Naive B cell (primary cell): ENCODE measurements at places on chromosomes 16 and 17.

- no peak overlapping the region for H3K27ac ChIP-seq
- peaks cover 38% of the 10 kb centered on the region for H3K4me1 ChIP-seq
- no peak for DNase-seq
- H3K4me3 ChIP-seq = no peak overlapping the region
- H3K36me3 ChIP-seq = peaks cover 6% of the 10 kb centered on the region
Observed at GRCh38 chr17:64001763-64002529, 3.8 kb downstream of the PRR29 start.

GRCh38 chr16:83701494-83701893, 106.3 kb upstream of the HSBP1 start:
- no peaks in the 10 kb centered on the region for H3K36me3 ChIP-seq
- peaks cover 29% of the 10 kb centered on the region for H3K27me3 ChIP-seq
- H3K27ac ChIP-seq = no peak overlapping the region
- no peak overlapping the region for H3K4me3 ChIP-seq
- H3K4me1 ChIP-seq = no peaks in the 10 kb centered on the region
- DNase-seq = no peak

DNA sequence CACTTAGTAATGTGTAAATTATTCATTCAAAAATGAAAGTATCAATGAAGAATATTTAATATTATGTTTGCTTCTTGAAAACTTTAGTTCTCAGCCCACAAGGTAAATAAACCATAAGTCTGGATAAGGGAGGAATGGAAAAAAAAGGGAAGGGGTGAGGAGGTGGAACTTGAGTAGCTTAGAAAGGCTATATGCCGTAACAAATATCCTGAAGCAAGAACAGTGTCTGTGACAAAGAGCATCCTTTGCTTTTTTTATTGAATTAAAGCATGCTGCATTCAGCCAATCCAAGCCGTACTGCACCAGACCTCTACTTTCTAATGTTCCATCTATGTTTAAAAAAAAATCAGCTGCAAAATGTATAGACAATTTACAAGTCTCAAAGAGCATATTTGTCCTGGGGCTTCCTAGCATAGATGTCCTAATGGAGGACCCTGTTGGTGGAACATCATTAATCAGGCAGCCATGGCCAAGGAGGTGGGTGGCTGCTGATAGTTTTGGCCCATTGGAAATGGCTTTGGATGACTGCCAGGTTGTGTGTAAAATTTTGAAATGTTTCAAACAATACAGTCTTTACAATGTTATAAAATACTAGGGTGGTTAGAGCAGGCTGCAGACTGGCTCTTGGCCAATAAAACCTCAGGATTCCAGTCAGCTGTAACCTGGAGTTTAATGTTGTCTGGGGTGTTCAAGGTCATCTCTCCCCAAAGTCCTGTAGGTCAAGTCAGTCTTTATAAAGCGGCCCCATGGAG, 895.8 kb upstream of the SOX9 start:
- H3K27ac ChIP-seq = no peak overlapping the region
- DNase-seq = no peak
- no peaks in the 10 kb centered on the region for H3K4me1 ChIP-seq
- H3K4me3 ChIP-seq = no peak overlapping the region
- no peaks in the 10 kb centered on the region for H3K36me3 ChIP-seq

DNA sequence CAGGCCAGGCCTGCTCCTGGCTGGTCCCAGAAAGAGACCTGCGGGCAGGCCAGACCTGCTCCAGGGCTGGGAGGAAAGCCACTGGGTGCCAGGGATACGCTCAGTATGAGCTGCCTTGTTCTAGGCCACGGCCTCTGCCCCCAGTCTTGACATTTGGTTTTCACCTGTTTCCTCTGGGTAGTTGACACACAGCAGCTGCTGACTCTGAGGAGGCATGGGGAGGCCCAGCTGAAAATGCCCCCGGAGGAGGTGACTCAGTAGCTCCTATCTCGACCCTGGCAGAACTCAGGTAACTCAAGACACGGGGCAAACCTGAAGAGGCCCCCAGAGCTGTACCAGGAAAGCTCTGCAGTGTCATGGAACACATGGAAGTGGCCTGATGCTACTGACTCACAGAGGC, 13.9 kb upstream of the ADGRG1 start:
- no peak for DNase-seq
- no peak overlapping the region for H3K27ac ChIP-seq
- no peaks in the 10 kb centered on the region for H3K36me3 ChIP-seq
- no peak overlapping the region for H3K4me3 ChIP-seq
- H3K27me3 ChIP-seq = no peaks in the 10 kb centered on the region

DNA sequence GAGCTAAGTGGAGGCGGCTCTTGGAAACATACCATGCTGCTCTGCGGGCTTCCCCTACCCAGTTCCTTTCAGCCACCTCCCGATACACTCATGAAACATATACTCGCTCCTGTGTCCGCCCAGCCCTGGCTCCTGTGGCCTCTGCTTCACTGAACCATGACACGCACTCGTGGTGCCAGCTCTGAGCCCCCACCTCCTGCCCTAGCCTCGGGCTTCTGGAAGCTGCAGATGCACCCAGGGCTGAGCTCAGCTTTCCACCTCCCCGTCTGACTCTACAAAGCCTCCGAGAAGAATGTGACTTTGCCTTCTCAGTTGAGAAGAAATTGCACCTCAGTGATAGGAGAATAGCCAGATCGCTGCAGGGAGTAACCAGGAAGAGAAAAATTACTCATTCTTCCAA, 11.0 kb downstream of the CALB2 start:
- no peaks in the 10 kb centered on the region for H3K4me1 ChIP-seq
- DNase-seq = no peak
- no peak overlapping the region for H3K27ac ChIP-seq
- no peaks in the 10 kb centered on the region for H3K36me3 ChIP-seq
- H3K27me3 ChIP-seq = peaks cover 54% of the 10 kb centered on the region
- H3K4me3 ChIP-seq = no peak overlapping the region

DNA sequence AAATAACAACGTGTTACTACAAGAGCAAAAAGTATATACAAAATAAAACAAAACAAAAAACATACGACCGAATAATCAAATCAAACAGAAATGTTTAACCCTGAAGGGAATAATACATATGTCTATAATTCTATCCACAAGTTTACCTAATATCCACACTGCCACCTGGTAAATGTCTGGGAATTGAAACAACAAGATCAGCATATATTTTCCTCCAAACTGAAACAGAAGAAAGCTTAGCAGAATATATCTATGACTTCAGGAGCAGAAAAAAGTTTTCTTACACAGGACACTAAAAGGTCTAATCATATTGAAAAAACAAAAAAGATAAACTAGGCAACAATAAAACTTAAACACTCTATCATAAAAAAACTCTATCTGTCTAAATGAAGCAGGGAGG, 404.0 kb downstream of the CDH11 start:
- DNase-seq = no peak
- no peak overlapping the region for H3K27ac ChIP-seq
- no peak overlapping the region for H3K4me3 ChIP-seq
- H3K4me1 ChIP-seq = no peaks in the 10 kb centered on the region
- no peaks in the 10 kb centered on the region for H3K27me3 ChIP-seq

DNA sequence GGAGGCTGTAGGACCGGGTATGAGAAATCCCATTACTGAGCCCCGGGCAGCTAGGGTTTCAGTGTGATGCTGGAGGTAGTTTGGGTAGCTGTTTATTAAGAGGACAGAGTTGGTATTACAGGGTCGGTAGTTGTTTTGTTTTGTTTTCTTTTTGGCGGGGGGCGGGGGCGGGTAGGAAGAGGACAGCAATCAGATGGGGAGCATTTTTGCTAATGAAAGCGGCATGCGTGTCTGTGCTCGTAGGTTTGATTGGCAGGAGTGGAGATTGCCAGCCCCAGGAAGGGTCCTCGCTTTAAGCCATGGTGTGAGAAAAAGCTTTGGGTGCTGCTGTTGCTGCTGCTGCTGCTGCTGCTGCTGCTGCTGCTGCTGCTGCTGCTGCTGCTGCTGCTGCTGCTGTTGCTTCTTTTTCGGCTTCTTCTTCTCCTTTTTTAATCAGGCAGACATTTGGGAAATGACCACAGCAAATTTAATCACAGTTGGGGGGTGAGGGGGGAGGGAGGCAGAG, 498.5 kb upstream of the ZFHX3 start:
- H3K27ac ChIP-seq = no peak overlapping the region
- no peak overlapping the region for H3K4me3 ChIP-seq
- no peak for DNase-seq
- peaks cover 74% of the 10 kb centered on the region for H3K27me3 ChIP-seq
- H3K4me1 ChIP-seq = peaks cover 2% of the 10 kb centered on the region

DNA sequence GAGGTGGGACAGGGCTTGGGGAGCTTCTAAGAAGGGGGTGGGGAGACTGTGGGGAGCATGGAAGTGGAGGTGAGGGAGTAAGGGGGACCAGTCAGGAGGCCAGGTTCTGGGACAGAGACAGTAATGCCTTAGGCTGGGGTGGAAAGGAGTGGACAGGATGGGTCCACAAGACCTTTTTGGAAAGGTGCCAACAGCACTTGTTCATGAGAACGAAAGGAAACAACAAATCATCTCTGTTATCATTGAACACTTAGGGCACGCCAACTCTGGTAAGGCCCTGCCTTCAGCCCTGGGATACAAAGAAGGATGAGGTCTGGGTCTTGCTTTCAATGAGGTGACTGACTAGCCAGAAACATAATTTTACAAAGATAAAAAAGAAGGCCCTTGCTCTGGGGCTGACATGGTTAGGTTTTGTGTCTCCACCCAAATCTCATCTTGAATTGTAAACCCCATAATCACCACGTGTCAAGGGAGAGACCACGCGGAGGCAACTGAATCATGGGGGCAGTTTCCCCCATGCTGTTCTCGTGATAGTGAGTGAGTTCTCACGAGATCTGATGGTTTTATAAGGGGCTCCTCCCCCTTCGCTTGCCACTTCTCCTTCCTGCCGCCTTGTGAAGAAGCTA, 113.8 kb downstream of the SLC39A11 start:
- H3K4me3 ChIP-seq = no peak overlapping the region
- no peak for DNase-seq
- H3K27me3 ChIP-seq = no peaks in the 10 kb centered on the region
- H3K4me1 ChIP-seq = peaks cover 23% of the 10 kb centered on the region

DNA sequence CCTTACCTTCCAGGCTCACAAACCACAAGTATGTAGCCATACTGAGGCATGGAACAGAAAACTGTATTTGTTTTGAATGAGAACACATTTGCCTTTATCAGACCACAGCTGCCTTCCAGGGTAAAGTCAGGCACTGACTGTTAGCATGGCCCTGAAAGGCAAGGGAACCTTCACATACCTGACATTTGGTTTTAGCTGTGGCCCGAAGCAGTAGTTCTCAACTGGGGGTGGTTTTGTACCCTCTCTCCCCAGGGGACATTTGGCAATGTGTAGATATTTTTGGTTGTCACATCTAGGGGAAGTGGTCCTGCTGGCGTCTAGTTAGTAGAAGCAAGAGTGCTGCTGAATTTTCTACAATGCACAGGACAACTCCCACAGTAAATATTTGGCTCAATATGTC, 9.2 kb downstream of the HERPUD1 start:
- H3K27ac ChIP-seq = peak overlapping the region; percentile 67
- no peaks in the 10 kb centered on the region for H3K27me3 ChIP-seq
- H3K4me3 ChIP-seq = no peak overlapping the region
- H3K4me1 ChIP-seq = peaks cover 57% of the 10 kb centered on the region

DNA sequence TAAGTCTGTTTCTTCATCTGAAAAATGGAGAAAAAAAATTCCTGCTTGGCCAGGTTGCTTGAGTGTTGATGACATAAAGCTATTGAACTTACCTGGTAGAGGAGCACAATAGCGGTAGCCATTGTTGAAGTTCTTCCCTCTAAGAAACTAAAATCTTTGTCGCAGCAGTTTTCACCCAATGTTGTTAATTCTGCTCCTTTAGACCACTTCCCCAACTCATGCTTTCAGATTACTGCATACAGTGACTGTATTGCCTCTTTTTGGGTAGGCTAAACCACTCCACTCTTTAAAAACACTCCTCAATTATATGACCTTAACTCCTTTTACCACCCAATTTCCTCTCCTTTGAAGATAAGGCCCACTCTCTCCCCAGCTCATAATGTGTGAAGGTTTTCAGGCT, 35.7 kb upstream of the CCL2 start:
- no peak for DNase-seq
- no peak overlapping the region for H3K27ac ChIP-seq
- peaks cover 28% of the 10 kb centered on the region for H3K27me3 ChIP-seq
- no peak overlapping the region for H3K4me3 ChIP-seq
- H3K4me1 ChIP-seq = peaks cover 4% of the 10 kb centered on the region
- peaks cover 13% of the 10 kb centered on the region for H3K36me3 ChIP-seq

GRCh38 chr16:5906351-5906750, 808.8 kb upstream of the EEF2KMT start:
- H3K27ac ChIP-seq = no peak overlapping the region
- no peaks in the 10 kb centered on the region for H3K4me1 ChIP-seq
- no peak overlapping the region for H3K4me3 ChIP-seq

GRCh38 chr17:44115585-44116415, 7.6 kb downstream of the HDAC5 start:
- H3K27me3 ChIP-seq = no peaks in the 10 kb centered on the region
- DNase-seq = no peak
- no peak overlapping the region for H3K27ac ChIP-seq

GRCh38 chr16:85461022-85461813, 151.9 kb upstream of the GSE1 start:
- no peaks in the 10 kb centered on the region for H3K36me3 ChIP-seq
- peak overlapping the region; percentile 89 for H3K4me3 ChIP-seq
- H3K27me3 ChIP-seq = peaks cover 37% of the 10 kb centered on the region
- H3K4me1 ChIP-seq = peaks cover 22% of the 10 kb centered on the region
- DNase-seq = no peak

DNA sequence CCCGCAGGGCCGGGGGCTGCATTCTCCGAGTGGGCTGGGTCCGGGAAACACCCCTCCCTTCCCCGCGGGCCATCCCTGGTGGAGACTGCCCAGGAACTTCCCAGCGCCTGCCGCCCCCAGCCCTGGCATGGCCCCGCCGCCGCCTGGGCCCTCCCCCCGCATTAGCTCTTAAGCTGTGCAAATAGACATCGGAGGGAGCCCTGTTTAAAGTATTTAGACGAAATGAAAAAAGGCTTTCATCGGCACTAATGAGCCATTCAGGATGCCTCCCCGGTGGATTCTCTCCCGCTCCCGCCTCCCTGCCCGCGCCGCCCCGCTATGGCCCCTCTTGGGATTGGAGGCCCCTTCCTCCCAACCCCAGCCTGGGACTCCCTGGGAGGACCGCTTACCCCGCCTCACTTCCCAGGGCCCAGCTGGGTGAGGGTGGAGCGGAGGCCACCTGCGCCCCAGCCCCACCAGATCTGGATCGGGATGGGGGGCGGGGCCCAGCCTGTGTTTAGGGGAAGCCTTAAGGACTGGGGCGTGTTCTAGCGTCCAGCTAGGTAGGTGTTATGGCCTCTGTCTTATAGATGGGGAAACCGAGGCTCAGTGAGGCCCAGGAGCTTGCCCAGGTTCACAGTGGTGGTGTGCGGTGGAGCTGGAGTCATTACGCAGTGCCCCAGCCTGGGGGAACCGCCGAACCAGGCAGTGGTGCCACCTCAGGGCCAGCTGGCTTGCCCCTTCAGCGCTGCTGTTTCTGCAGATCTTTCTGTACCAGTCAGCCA, 19.7 kb downstream of the SEZ6 start:
- peaks cover 22% of the 10 kb centered on the region for H3K4me1 ChIP-seq
- H3K36me3 ChIP-seq = no peaks in the 10 kb centered on the region
- no peak overlapping the region for H3K4me3 ChIP-seq
- no peak for DNase-seq

DNA sequence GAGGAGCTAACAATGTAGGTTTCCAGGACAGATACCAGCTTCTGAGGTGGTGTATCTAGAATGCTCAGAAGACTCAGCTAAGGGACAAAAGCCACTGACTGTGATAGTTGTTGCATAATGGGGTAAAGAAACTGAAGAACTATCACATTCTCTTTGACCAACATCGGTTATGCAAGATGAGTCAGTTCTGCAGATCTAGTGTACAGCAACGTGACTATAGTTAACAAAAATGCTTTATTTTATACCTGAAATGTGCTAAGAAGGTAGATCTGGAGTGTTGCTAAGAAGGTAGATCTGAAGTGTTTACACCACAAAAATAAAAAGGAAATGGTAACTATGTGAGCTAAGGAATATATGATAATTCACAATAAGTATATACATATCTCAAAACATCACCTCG, 2.5 kb downstream of the KRTAP9-6 start:
- DNase-seq = no peak
- no peaks in the 10 kb centered on the region for H3K36me3 ChIP-seq
